Activated T-cell treated with anti-CD3 and anti-CD28 coated beads for 1 hour (primary cell): ENCODE measurements at places on chromosomes 3 and 15.

- DNase-seq: no peak
These were observed 1101.4 kb downstream of the ROBO2 start for GRCh38 chr3:78141269-78141668.

GRCh38 chr3:3365716-3366115, 186.2 kb upstream of the CRBN start:
- no peak for DNase-seq

DNA sequence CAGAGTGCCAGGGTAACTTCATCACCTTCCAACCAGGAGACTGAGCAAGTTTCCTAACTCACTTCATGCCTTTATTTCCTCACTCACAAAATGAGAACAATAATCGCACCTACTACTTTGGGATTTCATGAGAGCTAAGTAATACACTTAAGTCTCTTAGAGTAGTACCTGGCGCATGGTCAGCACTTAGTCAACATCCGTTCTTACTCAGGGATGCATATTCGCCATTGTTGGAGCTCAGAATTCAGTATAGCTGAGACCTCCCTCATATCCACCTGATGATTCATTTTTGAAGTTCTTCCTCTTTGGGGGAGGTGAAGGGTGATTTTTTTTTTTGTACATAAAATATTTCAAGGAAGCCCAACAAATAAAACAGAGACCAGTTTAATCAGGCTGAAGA, 188.2 kb downstream of the AGBL1 start:
- no peak for DNase-seq

- DNase-seq: no peak
These were observed 95.7 kb upstream of the C3orf80 start for GRCh38 chr3:160129459-160130061.

DNA sequence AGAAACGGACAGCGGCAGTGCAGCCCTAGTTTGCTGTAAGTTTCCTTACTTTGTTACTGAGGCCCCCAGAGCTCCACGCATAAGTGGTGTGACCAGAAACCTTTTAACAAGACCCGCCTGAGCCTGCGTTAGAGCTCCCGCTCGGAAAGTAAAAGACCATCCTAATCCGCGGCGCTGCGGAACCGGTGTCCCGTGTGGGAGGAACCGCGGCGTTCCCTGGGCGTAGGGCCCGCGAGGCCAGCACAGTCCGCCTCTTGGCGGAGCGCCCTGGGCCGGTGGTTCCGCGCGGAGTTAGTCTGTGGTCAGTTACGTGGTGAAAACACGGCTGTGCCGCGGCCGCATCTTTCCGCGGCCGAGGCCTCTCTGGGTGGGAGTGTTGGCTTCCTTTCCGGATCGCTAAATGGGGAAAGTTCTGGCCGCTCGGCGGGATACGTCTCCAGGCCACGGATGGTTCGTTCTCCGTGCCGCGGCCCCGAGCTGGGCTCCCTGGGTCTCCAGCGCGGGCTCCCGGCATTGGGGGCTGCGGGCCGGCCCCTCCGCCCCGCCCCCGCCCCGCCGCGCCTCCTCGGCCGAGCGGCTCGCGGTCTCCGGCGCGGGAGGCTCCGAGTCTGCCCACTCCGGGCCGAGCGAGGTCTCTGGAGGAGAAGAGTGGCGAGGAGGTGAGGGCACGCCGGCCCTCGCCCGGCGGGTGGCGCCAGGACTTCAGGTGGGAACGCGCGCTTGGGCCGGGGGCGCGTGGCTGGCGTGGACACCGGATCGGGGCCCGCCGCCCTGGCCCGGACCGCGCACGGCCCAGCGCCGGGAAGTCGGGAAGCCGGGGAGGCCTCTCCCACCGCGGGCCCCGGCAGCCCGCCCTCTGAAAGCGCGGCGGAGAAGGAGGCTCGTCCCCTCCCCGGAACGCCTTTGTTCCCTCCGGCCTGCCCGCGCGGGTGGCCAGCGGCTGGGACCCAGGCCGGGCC, 754 bp downstream of the B3GNT5 start:
- no peak for DNase-seq

DNA sequence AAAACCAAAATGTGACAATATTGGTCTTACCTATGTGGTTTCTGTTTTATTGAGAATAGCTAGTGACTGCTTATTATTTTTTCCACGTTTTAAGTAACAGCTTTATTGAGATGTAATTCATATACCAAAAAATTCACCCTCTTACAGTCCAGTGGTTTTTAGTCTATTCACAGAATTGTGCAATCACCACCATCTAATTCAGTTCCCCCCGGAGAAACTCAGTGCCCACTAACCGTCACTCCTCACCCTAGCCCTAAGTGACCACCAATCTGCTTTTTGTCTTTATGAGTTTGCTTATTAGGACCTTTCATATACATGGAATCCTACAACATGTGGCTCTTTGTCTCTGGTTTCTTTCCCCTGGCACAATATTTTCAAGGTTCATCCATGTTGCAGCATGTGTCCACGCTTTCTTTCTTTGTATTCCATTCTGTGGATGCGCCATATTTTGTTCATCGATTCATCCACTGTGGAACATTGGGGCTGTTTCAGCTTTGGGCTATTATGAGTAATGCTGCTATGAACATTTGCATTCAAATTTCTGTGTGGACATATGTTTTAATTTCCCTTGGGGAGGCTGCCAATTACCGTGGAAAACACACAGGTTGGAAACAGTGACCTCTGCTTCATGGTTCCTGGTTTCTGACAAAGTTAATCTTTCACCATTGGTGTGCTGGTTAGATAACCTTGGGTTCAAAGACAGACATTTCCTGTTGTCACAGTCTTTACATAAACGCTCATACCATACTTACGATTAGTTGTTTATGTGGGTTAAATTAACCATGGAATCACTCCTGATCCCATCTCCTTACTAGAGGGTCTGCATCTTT, 3.2 kb upstream of the BCL2L10 start:
- no peak for DNase-seq

GRCh38 chr3:159538507-159538906, 450.1 kb upstream of the IL12A start:
- DNase-seq: no peak

DNA sequence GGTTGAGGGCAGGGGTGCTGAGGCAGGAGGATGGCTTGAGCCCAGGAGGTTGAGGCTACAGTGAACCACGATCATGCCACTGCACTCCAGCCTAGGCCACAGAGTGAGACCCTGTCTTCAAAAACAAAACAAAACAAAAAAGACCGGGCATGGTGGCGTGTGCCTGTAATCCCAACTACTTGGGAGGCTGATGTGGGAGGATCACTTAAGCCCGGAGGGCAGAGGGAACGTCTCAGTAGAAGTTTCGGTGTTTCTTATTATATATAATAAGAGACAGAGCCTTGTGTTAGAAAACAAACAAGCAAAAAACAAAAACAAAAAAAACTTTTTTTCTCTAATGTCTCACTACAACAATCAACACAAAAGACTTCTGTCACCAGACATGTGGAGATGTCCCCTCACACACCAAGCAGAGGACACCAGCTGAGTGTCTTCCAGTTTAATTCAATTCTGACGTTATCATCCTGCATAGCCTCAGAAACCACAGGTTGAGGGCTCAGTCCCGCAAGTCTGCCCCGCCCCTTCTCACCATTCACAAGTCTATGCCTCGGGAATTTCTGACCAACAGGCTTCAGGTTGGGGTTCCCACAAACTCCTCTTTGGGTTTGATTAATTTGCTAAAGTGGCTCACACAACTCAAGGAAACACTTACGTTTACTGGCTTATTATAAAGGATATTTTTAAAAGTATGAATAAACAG, 24.0 kb upstream of the EIF4A2 start:
- no peak for DNase-seq

DNA sequence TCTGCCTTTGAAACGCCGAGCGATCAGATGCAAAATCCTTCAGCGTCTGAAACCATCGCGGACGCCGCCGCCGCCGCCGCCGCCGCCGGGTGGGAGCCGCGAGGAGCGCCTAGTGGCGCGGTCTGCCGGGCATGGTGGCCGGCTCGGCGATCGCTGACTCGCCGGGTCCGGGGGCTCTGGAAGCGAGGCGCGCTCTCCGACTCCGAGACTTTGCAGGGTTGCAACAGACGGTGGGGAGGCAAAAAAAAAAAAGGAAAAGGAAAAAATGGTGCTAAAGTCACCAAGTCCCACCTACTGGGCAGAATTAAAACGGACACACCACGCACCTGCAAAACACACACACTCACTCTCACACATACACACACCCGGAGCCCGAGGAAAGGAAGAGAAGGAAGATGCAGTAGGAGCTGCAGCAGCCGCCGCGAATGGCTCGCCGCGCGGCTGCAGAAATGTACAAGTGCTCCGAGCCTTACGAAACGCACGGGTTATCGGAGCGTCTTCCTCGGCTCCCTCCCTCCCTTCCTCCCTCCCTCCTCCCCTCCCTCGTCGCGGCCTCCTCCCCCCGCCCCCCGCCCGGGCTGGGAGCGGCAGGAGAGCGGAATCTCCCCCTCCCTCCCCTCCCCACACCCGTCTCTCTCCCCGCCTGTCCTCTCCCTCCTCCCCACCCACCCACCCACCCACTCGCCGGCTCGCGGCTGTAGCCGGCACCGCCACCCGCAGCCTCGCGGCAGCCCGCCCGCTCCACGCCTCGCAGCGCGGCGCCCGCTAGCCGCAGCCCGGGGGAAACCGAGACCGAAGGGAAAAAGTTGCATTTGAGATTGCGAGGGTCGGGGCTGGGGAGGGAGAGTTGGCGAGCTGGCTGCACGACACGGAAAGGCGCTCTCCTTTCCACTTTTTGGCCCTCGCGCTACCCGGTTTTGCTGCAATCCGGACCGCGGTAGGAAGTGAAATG, at the start of gene NTRK3:
NTRK3 (minus strand) TSS at position 461 of the 952 bp plus-strand sequence. CDS start 586 bp downstream, outside the sequence.
- no peak for DNase-seq

DNA sequence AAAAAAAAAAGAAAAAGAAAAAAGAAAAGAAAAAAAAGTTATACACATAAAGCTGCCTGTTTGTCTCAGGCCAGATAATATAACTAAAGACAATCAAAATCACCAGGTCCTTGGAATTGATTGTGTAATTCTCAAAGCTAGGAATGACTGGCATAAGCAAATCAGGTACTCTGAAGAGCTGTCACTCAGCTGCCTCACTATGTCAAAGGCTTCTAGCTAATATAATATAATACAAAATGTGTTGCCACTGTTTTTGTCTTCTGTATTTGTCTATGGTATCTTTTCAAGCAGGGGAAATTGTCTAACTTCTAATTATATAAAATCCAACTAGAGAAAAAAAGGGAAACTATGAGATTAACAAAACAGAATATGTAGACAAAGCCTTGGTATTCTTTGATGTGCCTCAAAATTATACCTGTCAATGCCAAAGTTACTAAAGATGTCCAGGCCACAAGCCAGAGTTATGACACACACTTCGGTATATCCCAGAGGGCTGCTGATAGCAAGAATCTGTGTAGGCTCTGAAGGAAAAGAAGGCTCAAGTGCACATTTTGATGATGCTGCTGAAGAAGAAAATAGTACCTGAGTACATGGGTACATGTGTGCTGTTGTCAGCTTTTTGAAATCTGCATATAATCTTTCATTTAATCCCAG, 37.0 kb upstream of the NR2E3 start:
- DNase-seq: no peak

GRCh38 chr3:52172262-52172757, 18.1 kb upstream of the POC1A start:
- DNase-seq: no peak

DNA sequence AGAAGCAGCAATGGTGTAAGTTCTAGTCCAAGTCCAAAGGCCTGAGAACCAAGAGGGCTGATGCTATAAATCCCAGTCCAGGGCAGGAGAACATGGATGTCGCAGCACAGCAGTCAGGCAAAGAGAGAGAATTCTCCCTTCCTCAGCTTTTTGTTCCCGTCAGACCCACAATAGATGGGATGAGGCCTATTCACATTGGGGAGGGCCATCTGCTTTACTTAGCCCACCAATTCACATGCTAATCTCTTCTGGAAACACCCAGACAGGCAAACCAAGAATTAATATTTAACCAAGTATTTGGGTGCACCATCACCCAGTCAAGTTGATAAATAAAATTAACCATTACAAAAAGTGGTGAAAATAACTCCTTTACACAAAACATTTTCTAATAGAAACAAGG, 511.7 kb upstream of the UBE2E2 start:
- no peak for DNase-seq

- no peak for DNase-seq
These were observed 192.9 kb upstream of the EIF1B start for GRCh38 chr3:40116478-40117177.

DNA sequence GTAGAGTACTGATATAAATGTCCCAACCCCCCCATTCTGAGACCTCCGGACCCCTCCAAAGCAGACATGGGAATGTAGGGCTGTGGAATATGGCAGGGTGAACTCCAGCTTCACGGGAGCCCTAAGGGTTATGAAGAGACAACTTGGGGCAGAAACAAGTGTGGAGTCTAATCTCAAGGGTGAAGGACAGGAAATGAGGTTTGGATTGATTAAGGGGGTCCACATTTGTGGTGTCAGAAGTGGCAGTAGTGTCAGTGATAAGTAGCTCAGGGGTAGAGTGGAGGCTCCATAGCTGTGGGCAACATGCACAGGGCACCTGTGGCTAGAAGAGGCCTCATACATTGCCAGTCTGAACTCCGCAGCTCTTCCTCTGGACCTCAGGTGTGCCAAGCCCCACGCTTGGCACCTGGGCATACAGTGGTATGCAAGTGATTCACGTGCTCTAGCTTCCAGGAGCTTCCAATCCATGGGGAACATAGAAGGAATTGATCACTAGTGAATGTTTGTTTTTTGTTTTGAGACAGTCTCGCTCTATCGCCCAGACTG, 4.1 kb upstream of the P4HTM start:
- DNase-seq: no peak

DNA sequence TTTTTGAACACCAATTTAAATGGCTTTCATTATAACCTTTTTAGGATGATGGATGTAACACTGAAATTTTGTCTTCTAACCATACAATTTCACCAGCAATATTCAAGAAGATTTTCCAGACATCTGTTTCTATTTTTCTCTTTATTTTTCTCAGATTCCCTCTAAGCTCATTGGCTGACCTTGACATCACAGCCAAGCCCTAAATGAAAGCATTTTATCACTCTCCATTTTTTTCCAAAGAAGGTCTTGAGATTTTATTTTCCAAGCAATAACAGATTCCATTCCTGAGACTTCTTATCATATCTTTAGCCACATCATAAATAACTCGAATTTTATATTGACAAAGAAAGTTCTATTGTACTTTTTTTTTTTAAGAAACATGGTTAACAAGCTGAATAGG, 392.6 kb upstream of the THBS1 start:
- DNase-seq: no peak

DNA sequence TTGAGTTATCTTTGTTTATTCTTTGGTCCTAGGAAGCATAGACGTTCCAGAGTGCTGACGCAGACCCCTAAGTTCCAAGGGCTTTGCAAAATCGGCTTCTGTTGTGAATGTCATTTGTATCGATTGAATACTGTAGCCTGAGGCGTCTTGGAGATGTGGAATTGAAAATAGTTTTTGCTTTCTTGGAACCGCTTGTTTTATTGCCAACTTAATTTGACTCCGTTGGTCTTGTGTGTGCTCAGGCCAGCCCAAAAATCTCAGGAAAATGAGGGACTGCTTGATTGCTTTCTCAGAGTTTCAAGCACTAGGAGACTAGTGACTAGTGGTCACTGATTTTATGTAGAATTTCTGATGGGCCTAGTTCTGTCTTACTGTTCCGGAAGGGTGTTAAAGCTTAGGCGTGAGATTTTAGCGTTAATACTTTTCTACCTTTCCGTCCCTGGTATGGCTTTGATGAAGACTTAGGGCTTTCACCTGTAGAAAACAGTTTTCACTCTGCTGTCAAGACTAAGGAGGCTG, 263 bp upstream of the UTS2B start:
- no peak for DNase-seq

- DNase-seq: no peak
These were observed 53.6 kb upstream of the SNRPA1 start for GRCh38 chr15:101348643-101349042.
